ENCODE measurements at places on chromosomes 4 and X. TPM values are rescaled to one million over a fixed set of nuclear protein-coding genes. Genes with fewer than 3 reads are reported as not detected.

The SULT1E1 gene
- total RNA-seq: not detected

The TCEAL6 gene
- not detected for total RNA-seq

The MAEA gene
- 63.9 TPM for total RNA-seq

The PAGE1 gene
- not detected for total RNA-seq

The GBA3 gene
- not detected for total RNA-seq

The AREG gene
- 0.53 TPM for total RNA-seq

The ZMAT1 gene
- 1.6 TPM for total RNA-seq

The DCAF8L2 gene
- total RNA-seq: not detected

The GAGE12J gene
- total RNA-seq: not detected

The CENPVL1 gene
- total RNA-seq: not detected

The DCAF4L1 gene
- 0.35 TPM for total RNA-seq

The S100P gene
- 1.3 TPM for total RNA-seq

The GATA1 gene
- not detected for total RNA-seq

The STOX2 gene
- not detected for total RNA-seq

The NAP1L5 gene
- total RNA-seq: 4.2 TPM

The NLGN3 gene
- 0.87 TPM for total RNA-seq

DNA sequence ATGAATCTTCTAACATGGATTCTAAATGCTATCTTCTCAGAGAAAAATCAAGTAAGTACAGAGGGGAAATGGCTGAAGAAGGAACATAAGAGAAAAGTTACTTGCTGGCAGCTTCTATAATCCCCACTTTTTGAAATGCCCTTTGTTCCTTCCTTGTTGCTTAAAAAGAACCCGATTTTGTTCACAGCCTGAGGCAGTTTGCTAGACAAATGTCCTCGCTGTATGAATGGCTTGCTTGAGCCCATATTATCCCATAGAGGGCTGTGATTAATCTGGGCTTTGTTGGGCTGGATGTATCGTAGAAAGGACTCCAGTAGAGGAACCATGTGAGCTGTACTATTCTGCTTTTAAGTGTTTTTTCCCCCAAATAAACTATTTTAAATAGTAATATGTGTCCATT lies 134.3 kb upstream of the FGF13 start:
- H3K27ac ChIP-seq: no peak overlapping the region
- H3K36me3 ChIP-seq: no peaks in the 10 kb centered on the region
- no peaks in the 10 kb centered on the region for H3K4me1 ChIP-seq
- H3K4me3 ChIP-seq: no peak overlapping the region
- DNase-seq: no peak

GRCh38 chrX:14398725-14399124 lies 130.6 kb upstream of the GLRA2 start:
- no peak for DNase-seq
- no peaks in the 10 kb centered on the region for H3K27me3 ChIP-seq
- H3K4me3 ChIP-seq: no peak overlapping the region
- no peak overlapping the region for H3K27ac ChIP-seq
- H3K4me1 ChIP-seq: no peaks in the 10 kb centered on the region

DNA sequence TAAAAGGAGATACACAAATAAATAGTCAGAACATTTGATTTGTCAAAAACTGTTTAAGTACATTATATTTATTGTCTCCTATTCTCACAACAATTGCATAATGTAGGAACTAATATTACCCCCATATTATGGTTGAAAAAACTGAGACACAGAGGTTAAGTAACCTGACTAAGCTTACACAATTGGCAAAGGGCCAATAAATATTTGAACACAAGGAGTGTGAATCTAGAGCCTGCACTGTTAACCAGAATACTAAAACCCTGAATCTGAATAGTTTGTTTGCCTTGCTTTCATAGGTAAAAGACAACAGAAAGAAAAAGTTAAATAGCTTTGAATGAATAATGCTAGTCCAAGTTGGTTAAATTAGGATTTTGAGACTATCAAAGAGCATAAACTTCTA lies 55.2 kb downstream of the IL13RA2 start:
- no peaks in the 10 kb centered on the region for H3K36me3 ChIP-seq
- H3K27me3 ChIP-seq: no peaks in the 10 kb centered on the region
- no peak overlapping the region for H3K27ac ChIP-seq
- DNase-seq: no peak
- H3K4me3 ChIP-seq: no peak overlapping the region

DNA sequence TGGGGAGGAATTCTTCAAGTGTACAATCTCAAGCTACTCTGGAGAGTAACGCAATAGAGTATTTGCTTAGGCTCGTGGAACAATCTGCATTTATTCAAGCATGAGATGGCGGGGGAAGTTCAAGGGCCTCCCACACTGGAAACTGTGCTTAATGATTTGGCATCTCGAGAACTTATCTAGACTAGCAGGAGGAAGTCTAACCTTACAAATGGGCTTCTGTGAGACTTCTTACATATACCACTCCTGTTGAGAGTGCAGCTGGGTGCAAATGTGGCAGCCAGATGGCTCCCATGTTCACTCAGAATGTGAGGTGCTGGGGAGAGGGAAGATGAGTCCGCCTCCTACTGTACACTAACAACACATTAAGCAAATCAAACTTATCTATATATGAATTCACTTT lies 29.3 kb upstream of the PTPN13 start:
- H3K27ac ChIP-seq: no peak overlapping the region
- no peak for DNase-seq
- H3K4me3 ChIP-seq: no peak overlapping the region
- H3K4me1 ChIP-seq: no peaks in the 10 kb centered on the region
- peaks cover 4% of the 10 kb centered on the region for H3K27me3 ChIP-seq
- no peaks in the 10 kb centered on the region for H3K36me3 ChIP-seq

GRCh38 chrX:79400623-79401022 lies 33.5 kb upstream of the ITM2A start:
- H3K27ac ChIP-seq: no peak overlapping the region
- peaks cover 10% of the 10 kb centered on the region for H3K36me3 ChIP-seq
- no peak overlapping the region for H3K4me3 ChIP-seq
- peaks cover 3% of the 10 kb centered on the region for H3K4me1 ChIP-seq
- no peak for DNase-seq

GRCh38 chr4:159160242-159160641 lies 57.4 kb downstream of the RAPGEF2 start:
- no peaks in the 10 kb centered on the region for H3K27me3 ChIP-seq
- no peak for DNase-seq
- H3K36me3 ChIP-seq: no peaks in the 10 kb centered on the region
- no peak overlapping the region for H3K27ac ChIP-seq

DNA sequence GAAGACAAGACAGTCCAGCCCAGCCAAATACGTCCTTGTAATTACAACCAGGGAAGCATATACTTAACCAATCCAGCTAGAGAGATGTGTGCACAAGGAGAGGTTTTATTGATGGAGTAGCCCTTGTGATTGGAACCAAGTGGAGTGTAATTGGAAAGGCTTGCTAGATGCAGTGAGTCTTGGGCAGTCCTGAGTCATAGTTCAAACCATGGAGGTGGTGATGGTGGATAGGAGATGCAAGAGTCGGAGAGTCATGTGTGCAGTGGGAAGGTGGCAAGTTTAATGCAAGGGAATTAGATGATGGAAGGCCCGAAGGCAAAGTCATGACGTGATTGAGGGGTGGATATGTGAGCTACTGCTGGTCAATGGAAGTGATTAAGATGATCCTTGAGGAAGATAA lies 63.7 kb downstream of the PHEX start:
- H3K27ac ChIP-seq: no peak overlapping the region
- no peaks in the 10 kb centered on the region for H3K27me3 ChIP-seq
- no peak for DNase-seq
- H3K4me3 ChIP-seq: no peak overlapping the region

DNA sequence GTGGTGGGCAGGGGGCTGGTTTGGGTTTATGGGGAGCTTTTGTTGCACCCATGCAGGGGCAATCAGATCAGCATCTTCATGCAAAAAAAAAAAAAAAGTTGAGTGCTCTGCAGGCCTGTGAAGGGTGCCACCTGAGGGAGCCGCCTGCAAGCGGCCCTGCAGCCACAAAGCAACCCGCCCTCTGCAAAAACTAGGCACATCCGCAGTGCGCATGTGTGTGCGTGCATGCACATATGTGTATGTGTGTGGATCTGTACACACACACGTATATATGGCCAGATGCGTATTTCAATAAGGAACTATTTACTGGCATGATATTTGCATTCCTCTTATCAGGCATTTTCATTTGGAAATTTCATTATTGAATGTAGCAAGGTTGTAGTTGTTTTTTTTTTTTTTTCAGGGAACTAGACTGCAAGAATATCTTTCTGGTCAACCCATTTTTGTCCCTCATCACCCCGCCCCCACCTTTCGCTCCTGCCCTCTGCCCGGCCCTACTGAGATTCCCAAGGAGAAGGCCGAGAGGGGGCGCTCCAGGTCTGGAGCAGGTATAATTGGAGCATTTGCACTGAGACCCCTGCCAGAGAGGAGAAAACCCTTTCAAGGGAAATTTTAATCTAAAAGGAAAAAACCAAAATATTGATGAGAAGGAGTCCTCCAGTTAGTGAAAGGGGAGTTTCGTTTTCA lies 18.1 kb downstream of the CCNQ start:
- no peaks in the 10 kb centered on the region for H3K27me3 ChIP-seq
- H3K4me3 ChIP-seq: no peak overlapping the region
- H3K36me3 ChIP-seq: no peaks in the 10 kb centered on the region
- H3K4me1 ChIP-seq: peaks cover 18% of the 10 kb centered on the region
- DNase-seq: no peak

DNA sequence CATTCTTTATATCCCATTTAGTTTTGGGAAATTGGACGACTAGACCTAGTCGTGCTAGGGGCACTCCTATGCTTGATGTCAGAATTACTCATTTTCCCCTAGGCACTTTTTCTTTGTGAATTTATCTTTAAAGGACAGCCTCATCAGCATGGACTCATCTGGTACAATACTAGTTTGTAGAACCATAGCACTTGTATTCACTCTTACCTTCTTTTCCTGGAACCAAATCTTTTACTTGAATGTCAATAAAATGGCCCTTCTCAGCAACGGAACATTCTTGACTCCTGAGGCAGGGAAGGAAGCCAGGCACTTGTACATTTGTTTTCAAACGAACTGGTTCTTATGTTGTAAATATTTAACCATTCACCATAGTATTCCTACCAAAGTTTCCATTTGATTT lies 187.1 kb downstream of the SHROOM3 start:
- no peak overlapping the region for H3K27ac ChIP-seq
- DNase-seq: no peak
- H3K4me1 ChIP-seq: peaks cover 3% of the 10 kb centered on the region
- peaks cover 44% of the 10 kb centered on the region for H3K27me3 ChIP-seq
- no peak overlapping the region for H3K4me3 ChIP-seq

GRCh38 chrX:19705196-19705769 lies 182.1 kb downstream of the SH3KBP1 start:
- no peaks in the 10 kb centered on the region for H3K27me3 ChIP-seq
- peaks cover 76% of the 10 kb centered on the region for H3K4me1 ChIP-seq
- DNase-seq: no peak
- H3K36me3 ChIP-seq: peaks cover 21% of the 10 kb centered on the region

DNA sequence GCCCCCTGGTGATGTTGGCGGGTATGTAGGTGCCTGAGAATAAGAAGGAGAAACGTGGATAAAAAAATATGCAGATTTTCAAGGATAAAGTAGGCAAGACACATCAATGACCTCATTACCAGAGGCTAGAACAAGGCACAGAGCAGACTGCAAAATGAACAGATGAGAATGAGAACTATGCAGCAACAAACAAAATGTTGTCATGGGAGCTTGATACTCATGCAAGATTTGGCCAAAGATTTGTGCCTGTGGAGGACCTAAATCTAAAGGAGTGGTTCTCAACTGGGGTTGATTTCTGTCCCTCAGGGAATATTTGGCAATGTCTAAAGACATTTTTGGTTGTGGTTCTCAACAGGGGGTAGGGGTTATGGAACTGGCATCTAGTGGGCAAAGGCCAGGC lies 177.3 kb downstream of the FRMPD4 start:
- DNase-seq: no peak
- no peaks in the 10 kb centered on the region for H3K4me1 ChIP-seq
- H3K4me3 ChIP-seq: no peak overlapping the region
- no peaks in the 10 kb centered on the region for H3K27me3 ChIP-seq
- H3K36me3 ChIP-seq: no peaks in the 10 kb centered on the region
- H3K27ac ChIP-seq: no peak overlapping the region

DNA sequence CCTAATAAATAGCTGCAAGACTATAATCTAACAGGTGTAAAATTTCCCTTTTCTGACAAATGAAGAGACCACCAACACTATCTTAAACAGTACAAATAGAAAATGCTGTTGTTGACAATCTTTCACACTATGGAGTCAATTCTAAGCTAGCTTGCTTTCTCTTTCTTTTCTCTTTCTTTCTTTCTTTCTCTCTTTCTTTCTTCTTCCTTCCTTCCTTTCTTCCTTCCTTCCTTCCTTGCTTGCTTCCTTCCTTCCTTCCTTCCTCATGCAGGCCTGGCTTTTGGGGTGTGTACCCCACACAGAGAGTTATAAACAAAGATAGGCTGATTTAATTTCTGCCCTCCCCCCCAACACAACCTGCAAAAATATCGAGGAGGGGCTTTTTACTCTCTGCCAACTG lies 8.1 kb upstream of the ARX start:
- H3K27ac ChIP-seq: no peak overlapping the region
- H3K27me3 ChIP-seq: peaks cover 71% of the 10 kb centered on the region
- no peak for DNase-seq
- H3K36me3 ChIP-seq: no peaks in the 10 kb centered on the region
- no peak overlapping the region for H3K4me3 ChIP-seq

DNA sequence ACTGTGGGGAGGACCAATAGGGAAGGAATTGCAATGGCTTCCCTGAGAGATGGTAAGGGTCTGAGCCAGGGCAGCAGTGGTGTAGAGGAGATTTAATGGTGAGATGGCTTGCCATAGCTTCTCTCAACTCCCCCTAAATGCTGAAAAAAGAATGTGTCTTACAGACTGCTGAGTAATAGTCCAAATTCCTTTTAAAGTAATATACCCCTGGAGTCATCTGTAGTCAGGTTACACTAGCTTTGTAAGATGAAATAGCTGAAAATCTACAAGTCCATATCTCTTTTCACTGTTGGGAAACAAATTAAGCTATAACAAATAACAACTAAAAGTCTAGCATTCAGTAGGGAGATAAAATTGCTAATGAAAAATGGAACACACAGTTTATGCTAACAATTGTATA lies 33.5 kb downstream of the MAPK10 start:
- no peaks in the 10 kb centered on the region for H3K4me1 ChIP-seq
- no peaks in the 10 kb centered on the region for H3K36me3 ChIP-seq
- H3K4me3 ChIP-seq: no peak overlapping the region
- DNase-seq: no peak
- no peaks in the 10 kb centered on the region for H3K27me3 ChIP-seq
- no peak overlapping the region for H3K27ac ChIP-seq

DNA sequence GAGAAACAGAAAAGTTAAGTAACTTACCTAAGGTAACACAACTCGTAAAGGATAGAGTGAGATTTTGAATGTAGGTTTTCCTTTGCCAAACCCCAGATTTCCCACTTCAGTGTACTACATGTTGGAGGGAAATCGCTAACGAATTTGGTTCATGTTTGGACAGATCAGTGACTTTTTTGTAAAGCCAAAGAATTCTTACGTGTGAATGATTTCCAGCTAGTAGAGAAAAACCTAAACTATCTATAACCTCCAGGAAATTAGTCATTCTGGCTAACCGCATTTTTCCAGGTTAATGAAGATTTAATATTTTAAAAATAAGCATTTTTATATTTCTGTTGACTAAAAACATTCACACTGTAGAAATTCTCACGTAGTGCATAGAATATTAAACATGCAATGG lies 7.2 kb downstream of the TENM3 start:
- H3K4me1 ChIP-seq: no peaks in the 10 kb centered on the region
- no peak overlapping the region for H3K27ac ChIP-seq
- DNase-seq: no peak
- no peaks in the 10 kb centered on the region for H3K27me3 ChIP-seq
- no peak overlapping the region for H3K4me3 ChIP-seq

GRCh38 chr4:129353490-129353889 lies 257.5 kb downstream of the C4orf33 start:
- no peaks in the 10 kb centered on the region for H3K4me1 ChIP-seq
- H3K27me3 ChIP-seq: peaks cover 20% of the 10 kb centered on the region
- no peaks in the 10 kb centered on the region for H3K36me3 ChIP-seq
- no peak overlapping the region for H3K27ac ChIP-seq
- no peak overlapping the region for H3K4me3 ChIP-seq

All from activated CD8-positive, alpha-beta memory T cell treated with anti-CD3 and anti-CD28 coated beads, Interleukin-2, amount 10 ng/mL, durations not matched to agents 7 days and 5 days (primary cell).